HFFc6 (cell line): ENCODE measurements at places on chromosomes 3 and 15.

DNA sequence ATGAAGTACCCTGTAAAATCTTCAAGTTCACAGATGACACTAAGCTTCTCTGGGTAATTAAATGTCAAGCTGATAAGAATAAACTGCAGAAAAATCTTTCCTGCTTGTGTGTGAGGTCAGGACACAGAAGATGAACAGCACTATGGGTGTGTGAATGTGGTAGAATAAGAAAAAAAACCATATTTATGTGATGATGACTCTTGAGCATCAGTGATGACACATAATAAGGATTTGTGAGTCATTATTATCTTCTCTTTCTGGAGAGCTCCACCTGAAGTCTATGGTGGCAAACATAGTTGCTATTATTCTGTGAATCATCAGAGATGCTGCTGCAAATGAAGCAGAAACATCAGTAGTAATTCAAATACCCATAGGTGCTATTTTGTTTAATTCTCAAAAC, 422.4 kb downstream of the DIPK2A start:
- DNase-seq = no peak

DNA sequence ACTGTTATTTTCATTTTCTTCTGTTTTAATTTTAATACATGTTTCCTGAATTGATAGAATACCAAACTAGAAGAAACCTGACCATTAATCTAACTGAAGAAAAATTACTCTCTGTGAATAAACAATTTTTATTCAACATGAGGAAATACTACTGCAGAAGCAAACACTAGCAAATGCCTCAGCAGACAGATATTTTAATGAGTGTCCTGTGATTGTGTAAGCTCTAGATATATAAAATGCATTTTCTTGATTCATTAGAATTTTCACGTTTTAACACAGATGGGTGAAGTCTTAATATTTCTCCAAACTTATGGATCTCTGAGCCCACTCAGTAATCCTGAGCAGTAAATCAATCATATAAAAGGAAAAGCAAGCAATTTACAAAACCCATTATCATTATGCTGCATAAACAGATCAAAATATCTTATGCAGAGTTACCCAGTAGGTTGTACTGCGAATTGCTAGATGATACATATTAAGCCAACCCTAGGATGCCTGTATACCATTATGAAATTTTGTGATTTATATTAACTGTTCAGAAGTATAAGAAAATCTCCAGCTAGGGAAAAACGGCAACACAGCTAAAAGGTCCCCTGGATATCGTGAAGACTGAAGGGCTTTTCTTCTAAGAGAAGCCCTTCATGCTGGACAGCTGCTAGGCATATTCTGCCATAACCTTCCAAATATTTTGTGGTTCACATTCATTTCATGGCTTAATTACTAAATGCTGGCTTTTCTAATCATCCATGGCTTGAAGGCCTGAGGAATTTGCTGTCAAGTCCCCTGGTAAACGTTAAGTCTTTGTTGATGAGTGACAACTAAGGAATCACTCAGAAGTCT, 157.7 kb upstream of the TGFBR2 start:
- DNase-seq = no peak

- peak; percentile 90 for DNase-seq
Observed at GRCh38 chr3:110814170-110815007, 257.2 kb upstream of the NECTIN3 start.

GRCh38 chr3:156788846-156789245, 37.3 kb upstream of the LEKR1 start:
- peak; percentile 34 for DNase-seq
